Activated effector memory CD4-positive, alpha-beta T cell treated with anti-CD3 and anti-CD28 coated beads, Interleukin-2, amount 50 U/mL, for 16 hours (primary cell): ENCODE measurements at places on chromosomes 11 and 22.

GRCh38 chr11:86495351-86495750, 120.7 kb downstream of the CCDC81 start:
- DNase-seq: no peak

DNA sequence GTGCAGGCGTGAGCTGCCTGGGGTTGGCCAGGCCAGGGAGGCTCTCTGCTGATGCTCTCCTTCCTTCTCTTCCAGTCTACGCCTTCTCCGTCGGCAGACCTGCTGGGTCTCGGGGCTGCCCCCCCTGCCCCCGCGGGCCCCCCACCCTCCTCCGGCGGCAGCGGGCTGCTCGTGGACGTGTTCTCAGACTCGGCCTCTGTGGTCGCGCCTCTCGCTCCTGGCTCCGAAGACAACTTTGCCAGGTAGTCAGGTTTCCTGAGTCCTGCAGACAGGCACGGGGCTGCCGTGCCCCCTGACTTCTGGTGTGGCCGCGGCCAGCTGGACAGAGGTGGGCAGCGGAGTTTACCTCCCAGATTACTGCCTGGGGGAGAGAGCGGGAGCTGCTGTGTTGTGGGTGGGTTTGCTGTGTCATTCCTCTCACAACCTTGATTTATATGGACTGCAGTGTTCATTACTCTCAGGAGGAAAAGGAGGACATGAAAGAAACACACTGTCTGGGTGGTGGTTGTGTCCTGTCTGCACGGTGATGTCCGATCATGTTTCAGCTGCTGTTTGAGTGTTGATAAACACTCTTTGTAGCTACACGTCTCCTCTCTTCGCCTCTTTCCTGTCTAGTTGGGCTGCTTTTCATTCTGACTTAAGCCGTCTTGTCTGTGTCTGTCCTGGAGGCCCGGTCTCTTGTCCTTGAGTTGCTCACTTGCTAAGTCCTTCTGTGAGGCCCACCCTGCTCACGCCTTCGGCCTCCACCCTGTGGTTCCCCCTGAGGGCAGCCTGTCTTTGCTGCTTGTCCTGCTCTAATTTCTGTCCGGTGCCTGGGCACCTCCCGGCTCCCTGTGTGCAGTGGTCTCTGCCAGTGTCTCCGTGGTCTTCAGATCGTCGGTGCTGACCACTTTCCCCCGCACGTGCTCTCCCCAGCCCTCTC, 35.9 kb downstream of the MUC6 start:
- DNase-seq: no peak

DNA sequence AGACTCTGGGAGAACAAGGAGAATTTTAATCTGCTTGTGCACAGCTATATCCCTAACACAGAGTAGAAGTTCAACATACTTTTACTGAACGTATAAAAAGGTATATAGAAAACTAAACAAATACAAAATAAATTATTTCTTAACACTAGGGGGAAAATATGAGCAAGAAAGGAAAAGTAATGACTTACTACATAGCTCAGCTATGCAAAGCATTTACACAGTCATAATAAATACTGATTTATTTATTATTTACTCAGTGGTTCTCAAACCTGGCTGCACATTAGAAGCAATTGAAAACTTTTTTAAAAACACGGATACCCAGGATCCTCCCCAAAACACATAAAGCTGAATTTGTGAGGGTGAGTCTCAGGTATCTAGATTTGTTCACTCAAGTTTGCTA, 182.5 kb downstream of the TTC28 start:
- no peak for DNase-seq

GRCh38 chr11:96481204-96481603, 91.4 kb downstream of the JRKL start:
- DNase-seq: no peak

DNA sequence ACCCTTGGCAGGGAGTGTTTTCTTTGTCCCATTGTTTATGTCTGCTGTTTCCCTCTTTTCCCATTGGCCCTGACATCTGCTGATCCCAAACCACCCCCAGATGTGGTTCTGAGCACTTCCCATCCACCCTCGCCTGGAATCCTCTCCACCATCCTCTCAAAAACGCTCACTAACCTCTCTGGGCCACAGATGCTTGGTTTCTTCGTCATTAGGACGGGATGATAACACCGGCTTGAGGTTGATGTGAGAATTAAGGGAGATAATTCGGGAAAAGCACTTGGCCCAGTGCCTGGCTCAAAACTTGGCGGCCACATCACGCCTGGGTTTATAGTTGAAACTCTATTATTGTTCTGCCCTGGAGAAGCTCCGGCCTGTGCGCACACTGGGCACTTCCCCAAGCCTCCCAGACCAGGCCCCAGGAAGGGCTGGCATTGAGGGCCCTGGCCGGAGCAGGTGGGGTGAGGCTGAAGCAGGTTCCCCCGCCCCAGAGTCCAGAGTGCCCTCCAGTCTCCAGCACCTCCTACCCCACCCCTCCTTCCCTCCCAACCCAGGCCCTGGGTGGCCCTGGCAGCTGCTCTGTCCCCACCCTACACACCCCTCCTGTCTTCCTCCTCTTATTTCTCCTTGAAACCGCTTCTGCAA, 63.7 kb downstream of the CYTH4 start:
- DNase-seq: no peak

DNA sequence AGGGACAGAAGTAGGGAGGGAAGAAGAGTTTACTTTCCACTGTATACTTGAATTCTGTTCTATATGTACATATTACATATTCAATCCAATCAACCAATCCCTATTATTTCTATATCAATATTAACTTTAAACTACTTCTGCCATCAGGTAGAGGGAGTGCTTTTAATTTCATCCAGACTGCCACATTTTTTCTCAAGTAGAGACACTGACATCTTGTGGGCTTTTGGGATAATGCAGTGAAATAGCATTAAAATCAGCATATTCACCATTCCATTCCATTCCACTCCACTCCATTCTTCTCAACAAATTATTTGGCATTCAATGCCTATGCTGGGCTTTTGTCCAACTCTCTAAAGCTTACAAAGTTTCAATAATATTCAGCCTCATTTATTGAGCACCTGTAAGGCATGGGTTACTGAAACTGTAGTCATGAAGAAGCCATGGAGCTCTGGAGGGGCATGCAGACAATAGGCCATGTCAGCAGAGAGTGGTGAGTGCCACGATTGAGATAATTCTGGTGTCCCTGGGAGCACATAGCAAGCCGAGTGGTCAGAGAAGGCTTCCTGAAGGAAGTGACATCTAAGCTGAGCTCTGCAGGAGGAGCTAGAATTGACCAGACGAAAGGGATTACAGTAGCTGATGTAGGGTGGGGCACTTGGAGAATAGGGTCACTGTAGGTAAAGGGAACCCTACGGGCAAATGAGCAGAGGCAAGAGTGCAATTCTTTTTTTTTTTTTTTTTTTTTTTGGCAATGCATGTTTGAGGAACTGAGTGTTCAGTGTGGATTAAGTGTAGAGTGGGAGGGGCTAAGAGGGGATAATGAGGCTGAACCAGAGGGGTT, 12.8 kb upstream of the CLPB start:
- no peak for DNase-seq

- no peak for DNase-seq
Measured at GRCh38 chr11:116257883-116258282, 514.9 kb downstream of the BUD13 start.

GRCh38 chr22:36233796-36234195, 5.5 kb downstream of the APOL2 start:
- no peak for DNase-seq

- DNase-seq: no peak
Measured at GRCh38 chr11:118605116-118605867, 2.1 kb upstream of the PHLDB1 start.

DNA sequence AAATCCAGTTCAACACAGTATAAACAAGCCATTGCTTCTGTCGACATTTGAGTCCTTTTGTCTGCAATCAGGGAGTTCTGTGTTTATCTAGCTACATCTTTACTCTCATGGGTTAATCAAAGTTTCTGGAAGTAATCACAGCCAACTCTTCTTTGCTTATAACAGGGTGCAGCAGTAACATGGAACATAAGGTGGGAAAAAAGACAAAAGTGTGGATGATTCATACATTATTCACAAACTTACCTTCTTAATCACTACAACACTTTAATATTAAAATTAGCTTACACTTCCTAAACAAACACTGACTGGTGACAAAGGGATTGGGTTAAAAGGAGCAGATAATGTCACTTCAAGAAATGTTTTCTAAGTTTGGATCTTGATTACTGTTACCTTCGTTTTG, 44.7 kb downstream of the SNX19 start:
- DNase-seq: no peak

GRCh38 chr22:17145021-17145680, 13.9 kb downstream of the HDHD5 start:
- DNase-seq: peak; percentile 50

GRCh38 chr11:132464003-132464342, 1068.3 kb downstream of the OPCML start:
- DNase-seq: no peak

- DNase-seq: no peak
Measured at GRCh38 chr11:110299006-110299785, 2.8 kb upstream of the RDX start.

DNA sequence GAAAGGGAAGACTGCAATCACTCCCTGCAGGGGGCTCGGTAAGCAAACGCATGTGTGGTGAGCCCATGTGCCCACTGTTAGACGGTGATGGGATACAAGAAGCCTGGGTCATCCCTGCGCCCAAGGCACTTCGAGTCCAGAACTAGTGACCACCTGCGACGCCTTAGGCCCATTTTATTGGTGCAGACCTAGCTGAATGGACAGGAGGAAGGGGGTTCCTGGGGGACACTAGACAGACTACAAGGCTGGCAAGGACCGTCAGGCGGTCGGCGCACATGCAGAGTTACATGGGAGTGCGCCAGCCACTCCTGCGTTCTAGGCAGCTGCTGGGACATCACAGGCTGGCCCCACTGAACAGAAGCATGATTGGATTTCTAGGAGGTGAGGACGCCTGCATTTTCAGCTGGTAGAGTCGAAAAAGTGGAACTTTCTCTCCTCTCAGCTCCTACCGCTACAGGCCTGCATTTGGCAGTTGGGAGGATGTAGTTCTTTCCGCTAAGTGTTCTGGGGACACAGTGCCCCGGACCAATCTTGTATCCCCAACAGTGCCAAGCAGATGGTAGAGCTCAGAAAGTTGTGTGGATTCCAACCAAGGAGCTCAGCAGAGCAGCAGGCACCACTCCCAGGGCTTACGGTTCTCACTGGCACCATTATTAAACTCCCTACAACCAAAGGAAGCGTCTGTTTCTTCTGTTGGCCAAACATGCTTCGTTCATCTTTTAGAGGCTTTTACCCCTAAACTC, 35.7 kb downstream of the BID start:
- DNase-seq: no peak

DNA sequence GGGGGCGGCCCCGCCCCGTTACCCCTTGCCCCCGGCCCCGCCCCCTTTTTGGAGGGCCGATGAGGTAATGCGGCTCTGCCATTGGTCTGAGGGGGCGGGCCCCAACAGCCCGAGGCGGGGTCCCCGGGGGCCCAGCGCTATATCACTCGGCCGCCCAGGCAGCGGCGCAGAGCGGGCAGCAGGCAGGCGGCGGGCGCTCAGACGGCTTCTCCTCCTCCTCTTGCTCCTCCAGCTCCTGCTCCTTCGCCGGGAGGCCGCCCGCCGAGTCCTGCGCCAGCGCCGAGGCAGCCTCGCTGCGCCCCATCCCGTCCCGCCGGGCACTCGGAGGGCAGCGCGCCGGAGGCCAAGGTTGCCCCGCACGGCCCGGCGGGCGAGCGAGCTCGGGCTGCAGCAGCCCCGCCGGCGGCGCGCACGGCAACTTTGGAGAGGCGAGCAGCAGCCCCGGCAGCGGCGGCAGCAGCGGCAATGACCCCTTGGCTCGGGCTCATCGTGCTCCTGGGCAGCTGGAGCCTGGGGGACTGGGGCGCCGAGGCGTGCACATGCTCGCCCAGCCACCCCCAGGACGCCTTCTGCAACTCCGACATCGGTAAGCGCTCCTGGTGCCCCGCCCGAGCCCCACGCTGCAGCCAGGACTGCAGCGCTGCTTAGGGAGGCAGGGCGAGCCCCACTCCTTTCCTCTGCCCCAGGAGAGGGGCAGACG, at the start of gene TIMP3:
TSS of gene TIMP3 (plus strand) at position 169 of the 700 bp plus-strand sequence. CDS start at position 466, 297 bp downstream.
- no peak for DNase-seq

DNA sequence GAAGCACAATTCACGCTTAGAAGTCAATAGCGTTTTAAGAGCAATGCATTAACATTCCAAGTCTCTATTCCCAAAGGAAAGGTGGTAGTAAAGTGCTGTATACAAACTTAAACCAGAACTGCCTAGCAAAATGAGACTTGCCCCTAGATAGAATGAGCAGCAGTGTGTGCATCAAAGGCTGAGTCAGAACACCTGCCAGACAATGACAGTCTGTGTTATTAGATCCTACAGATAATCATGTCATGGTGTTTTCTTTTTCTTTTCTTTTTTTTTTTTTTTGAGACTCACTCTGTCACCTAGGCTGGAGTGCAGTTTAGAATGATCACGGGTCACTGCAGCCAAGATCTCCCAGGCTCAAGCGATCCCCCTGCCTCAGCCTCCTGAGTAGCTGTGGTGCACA, 1.6 kb downstream of the RTCB start:
- no peak for DNase-seq

GRCh38 chr11:114977651-114978050, 299.3 kb downstream of the NXPE2 start:
- DNase-seq: no peak

DNA sequence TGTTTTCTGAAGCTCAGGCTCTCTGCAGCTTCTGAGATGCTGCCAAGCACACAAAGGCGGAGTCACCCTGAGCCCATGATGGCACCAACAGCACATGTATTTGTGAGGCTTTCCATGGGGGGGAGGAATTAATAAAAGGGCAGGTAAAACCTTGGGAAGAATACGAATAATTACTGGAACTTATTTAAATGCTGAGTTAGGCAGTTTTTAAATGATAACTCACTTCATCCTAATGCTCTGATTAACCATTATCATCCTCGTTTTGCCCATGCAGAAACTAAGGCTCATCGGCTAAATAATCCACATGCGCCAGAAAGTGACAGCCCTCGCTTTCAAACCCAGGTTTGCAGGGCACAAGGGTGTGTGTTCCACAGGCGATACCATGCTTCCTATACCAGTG, 35.4 kb downstream of the LARGE1 start:
- no peak for DNase-seq

DNA sequence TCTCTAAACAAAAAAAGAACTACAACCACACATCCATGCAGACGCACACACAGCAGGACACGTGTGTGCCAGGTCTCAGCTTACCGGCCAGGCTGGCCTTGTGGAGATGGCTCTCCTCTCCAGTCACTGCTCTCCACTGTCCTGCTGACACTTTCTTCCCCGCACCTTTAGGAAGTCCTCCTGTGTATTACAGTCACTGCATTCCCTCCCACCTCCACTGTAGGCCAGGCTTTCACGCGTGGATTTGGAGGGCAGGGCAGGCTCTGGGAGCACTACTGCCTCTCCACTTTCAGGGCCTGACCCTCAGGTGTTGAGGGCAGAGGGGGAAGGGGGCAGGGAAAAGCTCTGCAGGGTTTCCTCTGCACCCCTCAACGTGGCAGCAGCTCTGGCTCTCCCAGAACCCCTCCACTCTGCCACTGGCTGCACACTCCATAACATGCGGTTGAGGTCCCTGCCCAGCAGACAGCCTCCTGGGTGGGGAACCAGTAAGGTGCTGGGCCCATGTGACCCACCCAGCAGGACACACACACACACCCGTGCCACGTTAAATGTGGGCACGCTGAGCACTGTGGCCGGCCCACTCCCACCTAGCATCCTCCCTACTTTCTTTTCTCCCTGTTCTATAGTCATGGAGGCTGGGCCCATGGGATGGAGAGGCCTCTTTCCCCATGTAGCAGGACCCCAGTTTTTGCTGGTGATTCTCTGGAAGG, 107.0 kb upstream of the PITPNB start:
- DNase-seq: no peak

GRCh38 chr11:68369756-68370155, 57.4 kb downstream of the LRP5 start:
- no peak for DNase-seq

- DNase-seq: peak; percentile 90
Measured at GRCh38 chr11:45918331-45918941, 759 bp upstream of the PEX16 start.

GRCh38 chr11:61791737-61792309, 576 bp downstream of the TMEM258 start:
- peak; percentile 75 for DNase-seq
